ENCODE measurements at places on chromosomes 7 and 10.

DNA sequence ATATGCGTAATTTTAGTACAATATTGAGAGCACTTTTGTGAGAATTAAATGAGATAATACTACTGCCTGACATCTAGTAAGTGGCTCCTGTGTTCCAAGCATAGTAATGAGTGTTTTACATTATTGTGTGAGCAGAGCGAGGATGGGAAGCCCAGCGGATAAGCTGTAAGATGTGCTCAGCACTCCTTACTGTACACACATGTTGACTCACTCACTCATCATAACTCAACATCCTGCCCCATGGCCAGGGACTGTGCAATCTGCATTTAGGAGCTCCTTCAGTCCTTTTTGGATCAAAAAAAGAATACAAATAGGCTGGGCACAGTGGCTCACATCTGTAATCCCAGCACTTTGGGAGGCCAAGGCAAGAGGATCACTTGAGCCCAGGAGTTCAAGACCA lies 72.9 kb upstream of the NEBL start:
- DNase-seq = no peak

DNA sequence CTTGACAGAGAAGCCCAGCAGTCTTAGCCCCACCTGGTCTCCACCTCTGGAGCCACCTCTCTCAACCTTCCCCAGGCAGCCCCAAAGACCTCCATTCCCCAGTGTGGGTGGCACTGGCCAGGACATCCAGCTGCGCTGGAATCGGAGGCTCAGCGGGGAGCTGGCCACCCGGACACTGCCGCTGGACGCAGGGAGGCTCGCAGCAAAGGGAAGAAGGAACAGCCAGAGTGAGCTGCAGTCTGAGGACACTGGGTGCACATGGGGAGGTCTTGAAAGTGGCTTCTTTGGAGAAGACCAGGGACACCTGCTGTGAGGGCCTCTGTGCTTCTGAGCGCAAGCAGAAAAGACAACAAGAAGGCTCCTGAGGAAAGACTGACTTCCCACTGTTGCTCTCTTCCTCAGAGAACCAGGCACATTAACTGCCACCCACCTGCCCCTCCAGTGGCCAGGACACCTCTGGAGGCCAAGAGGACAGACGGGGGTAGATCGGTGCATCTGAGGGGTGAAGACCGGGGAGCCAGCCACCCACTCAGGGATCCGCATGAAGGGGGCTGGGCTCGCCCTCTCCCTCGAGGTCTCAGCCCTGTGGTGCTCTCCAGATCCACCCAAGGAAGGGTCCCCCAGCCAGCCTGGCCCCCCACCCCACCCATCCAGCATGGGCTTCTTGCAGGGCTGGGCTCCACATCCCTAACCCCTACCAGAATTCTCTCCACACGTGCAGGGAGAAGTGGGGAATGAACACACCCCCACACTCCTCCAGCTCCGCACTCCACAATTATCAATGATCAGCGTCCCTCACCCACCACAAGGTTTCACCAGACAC lies 1.8 kb downstream of the CAMK2B start:
- DNase-seq = no peak

DNA sequence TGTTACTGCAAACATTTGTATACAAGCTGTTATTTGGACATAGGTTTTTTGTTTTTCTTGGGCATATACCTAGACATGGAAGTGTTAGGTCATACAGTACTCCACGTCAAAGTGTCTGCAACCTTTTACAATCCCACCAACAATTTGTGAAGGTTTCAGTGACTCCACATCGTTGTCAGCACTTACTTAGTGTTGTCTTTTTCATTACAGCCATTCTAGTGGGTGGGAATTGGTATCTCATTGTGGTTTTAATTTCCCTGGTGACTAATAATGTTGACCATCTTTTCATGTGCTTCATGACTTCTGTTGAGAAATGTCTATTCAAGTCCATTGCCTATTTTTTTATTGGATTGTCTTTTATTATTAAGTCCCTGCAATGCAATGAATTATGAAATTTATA lies 95.0 kb downstream of the UBE3C start:
- no peak for DNase-seq

GRCh38 chr7:17293481-17293880 lies 5.0 kb upstream of the AHR start:
- DNase-seq = no peak

DNA sequence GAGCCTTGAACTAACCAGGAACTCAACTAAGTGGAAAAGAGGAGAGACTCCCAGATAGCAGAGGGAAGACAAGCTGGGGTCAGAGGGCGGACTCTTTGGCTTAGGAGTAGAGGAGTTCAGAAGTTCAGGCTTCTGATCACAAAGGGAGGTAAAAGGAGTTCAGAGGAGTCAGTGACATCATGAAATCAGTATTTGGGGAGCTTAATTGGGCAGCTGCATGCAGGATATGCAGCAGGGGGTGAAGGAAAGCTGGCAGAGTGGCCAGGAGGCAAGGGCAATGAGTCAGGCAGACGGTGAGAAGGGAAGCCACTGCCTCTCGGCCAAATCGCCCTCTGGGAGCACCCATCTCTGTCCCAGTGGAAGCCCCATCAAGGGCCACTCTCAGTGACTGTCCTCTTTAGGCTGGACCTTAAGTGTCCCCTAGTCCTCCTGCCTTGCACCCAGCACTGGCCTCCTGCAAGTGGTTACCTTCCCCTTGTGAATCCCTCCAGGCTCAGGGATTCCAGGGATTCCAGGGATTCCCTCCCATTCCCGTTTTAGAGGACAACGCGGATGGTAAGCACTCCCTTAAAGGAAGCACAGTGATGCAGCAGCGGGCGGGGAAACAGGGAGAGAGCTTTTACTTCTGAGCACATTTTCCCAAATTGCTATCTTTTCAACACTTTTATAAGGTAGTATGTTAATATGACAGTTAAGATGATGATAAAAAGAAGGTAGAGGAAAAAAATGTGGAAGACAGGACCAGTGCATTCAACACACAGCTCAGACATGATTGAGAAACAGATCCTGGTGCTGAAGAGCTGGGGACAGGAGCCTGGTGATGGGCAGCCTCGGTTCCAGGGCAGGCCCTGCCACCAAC lies 72.6 kb downstream of the KCNMA1 start:
- no peak for DNase-seq

DNA sequence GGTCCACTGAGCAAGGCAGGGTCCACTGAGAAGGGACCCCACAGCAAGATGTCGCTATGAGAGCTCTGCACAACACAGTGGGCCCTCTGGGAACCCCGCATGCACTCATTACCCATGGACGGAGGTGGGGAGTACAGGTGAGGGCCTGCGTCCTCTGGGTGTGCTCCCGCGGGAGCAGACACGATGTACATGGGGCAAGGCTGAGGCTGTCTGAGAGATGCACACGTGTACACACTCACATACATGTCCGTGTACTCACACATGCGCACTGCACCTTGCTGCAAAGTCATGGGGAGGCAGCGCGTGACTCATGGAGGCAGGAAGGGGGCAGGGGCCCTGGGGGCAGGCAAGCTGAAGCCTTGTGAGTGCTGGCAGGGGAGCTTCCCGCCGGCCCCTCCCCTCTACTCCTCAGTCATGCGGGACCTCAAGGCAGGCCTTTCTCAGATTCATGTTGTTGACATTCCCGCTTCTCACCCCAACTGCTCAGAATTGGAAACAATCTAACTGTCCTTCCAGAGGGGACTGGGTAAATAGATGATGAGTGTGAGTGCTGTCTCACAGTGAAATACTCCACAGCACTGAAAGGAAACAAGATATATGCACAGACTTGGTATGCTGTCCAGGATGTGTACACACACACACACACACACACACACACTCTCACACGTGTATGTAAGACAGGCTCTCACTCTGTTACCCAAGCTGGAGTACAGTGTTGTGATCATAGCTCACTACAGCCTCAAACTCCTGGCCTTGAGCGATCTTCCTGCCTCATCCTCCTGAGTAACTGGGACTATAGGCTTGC lies 40.0 kb downstream of the GOLGA7B start:
- DNase-seq = no peak

- DNase-seq = no peak
Measured at GRCh38 chr10:209357-209756, 74.1 kb downstream of the ZMYND11 start.

DNA sequence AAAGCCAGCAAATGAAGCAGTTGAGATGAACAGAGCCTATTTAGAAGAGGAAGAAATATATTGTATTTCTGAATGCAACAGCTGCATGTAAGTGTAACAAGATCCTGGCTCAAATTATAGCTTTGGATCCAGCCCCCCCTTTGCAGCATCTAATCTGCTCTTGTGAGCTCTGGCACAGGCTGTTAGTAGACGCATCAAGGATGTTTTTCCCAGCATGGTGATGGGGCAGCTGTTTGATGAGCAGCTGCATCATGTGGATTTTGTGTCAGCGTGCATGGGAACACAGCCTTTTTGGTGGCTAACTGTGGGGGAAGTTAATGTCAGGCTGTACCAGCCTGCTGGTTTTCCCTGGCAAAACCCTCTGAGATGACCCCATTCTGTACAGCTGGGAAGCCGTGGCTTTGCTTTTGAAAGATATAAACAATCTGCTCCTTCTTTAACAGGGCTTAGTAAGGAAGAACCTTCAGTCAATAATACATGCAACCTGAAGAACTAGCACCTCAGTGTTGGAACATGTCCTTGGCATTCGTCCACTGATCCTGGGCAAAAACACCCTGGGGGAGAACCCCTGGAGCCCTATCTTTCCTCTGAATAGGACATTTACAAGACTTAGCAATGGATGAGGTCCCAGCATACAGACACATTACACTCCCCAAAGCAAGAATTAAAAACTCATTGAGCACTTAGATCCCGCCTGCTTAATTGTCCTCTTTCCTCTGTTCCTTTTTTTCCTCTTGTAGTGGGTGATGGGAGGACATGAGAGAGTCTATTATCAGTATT lies 70.6 kb downstream of the NPS start:
- DNase-seq = no peak

GRCh38 chr7:155529346-155529745 lies 17.0 kb downstream of the CNPY1 start:
- DNase-seq = no peak

GRCh38 chr7:35365523-35365922 lies 111.6 kb upstream of the TBX20 start:
- DNase-seq = no peak
